ENCODE measurements at places on chromosomes 16 and 17. TPM values are rescaled to one million over a fixed set of nuclear protein-coding genes. Genes with fewer than 3 reads are reported as not detected.

CRHR1 gene
- not detected for total RNA-seq

SDR42E1 gene
- under 0.01 TPM for total RNA-seq

CASKIN1 gene
- 0.20 TPM for total RNA-seq

RAB34 gene
- total RNA-seq, result 104 TPM

CCL7 gene
- total RNA-seq, result 3.7 TPM

HLF gene
- total RNA-seq, result not detected

ICAM2 gene
- total RNA-seq, result 3.9 TPM

ABCC12 gene
- total RNA-seq, result 0.26 TPM

ABCC11 gene
- total RNA-seq, result 0.30 TPM

Measured in smooth muscle cell of the pulmonary artery (primary cell).